ENCODE measurements at places on chromosomes 7 and 10.
A peak's percentile ranks its signal among the peaks of the same experiment; 100 is the strongest.

DNA sequence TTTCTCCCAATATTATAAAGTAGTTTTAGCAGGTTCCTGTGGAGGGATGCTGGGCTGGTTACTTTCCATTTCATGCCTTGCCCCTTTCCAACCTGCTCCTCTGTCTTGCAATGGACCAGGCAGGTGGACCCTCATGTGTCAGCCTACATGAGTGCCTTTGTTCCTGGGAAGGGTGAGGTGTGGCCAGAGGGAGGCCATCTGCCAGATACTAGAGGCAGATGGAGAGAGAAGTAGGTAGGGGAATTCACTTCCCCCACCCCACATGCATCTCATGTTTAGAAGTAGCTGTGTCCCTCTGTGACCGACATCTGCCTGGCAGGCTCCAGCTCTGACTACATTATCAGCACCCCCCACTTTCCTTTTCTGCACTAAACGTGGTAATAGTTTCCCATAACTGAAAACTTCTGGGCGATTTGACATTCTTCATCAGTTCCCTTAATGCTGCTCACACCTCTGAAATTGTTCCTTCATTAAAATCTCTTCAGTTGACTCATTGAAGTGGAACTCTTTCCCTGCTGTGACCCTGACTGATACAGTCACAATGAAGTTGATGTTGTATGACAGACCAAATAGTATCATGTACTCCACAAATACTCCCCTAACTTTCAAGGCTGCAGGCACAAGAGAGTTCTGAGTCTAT, 396.3 kb upstream of the FZD8 start:
- DNase-seq: no peak

DNA sequence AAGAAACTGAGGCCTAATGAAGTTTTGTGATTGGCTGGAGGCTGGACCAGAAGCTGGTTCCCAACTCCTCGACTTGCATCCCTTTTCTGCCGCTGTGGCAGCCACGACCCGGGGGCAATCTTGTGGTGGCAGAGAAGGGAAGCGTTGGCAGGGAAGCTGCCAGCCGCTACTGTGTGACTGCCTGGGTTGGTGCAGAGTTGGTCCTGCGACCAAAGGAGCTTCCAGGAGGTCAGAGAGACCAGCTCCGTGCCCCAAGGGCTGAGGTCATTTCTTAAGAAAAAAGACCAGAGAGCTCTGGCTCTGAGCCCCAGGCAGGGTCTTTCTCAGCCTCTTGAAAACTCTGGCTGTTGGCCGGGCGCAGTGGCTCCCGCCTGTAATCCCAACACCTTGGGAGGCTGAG, 47.2 kb downstream of the PRF1 start:
- no peak for DNase-seq

DNA sequence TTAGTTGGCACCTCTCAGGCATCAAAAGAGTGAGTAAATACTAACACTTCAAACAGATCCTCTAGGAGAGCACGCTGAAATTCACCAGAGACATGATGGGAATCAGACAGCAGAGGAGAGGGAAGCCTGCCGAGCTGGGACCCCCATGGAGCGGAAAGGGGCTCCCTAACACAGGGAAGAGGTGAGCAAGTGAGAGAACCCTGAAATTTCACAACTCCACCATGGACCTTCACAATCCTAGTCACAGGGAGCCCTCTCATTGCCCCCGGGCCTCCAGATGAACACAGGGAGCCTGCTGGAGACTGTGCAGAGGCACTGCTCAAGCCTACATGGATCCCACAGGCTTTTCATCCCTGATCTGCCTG, 59.2 kb upstream of the ANTXRL start:
- DNase-seq: no peak

- DNase-seq: no peak
Observed at GRCh38 chr10:62341419-62341818, 32.8 kb upstream of the ZNF365 start.

DNA sequence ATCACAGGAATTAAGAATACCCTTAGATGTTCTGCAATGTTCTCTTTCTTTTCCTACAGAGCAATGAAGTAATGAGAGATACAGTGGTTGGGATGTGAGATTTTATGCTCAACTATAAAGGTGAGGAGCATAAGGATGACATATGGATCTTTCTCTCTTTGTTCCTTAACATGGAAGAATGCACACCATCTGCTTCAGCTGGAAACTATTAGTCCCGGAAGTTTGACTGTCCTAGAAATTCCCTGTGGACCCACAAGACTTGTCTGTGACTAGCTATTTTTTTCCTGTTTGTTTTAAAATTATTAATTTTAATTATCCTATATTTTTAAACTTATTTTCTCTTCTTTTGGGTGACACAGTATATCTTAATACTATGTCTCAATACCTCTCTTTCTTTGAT, 80.2 kb downstream of the DKK1 start:
- DNase-seq: no peak

GRCh38 chr7:95609277-95609971, 13.1 kb upstream of the PDK4 start:
- peak; percentile 36 for DNase-seq

DNA sequence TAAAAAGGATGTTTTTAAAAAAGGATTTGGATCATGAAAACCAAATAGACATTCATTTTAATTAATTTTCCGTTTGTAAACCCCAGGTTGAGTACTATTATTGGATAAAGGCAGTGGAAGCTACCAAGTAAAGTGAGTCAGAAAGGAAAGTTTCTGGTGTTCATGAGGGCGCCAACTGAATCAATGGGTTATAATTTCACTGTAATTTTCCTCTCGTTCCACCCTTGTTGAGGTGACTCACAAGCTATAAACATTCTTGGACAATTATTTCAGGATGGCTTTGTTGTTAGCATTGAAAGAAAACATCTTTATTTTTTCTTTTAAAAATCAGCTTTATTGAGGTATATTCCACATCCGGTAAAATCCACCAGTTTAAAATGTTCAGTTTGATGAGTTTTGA, 5.1 kb upstream of the FAM133B start:
- DNase-seq: no peak

Measured in renal pelvis (tissue), 12 donors.